ENCODE measurements at places on chromosomes 7 and 10.
A peak's percentile ranks its signal among the peaks of the same experiment; 100 is the strongest.

DNA sequence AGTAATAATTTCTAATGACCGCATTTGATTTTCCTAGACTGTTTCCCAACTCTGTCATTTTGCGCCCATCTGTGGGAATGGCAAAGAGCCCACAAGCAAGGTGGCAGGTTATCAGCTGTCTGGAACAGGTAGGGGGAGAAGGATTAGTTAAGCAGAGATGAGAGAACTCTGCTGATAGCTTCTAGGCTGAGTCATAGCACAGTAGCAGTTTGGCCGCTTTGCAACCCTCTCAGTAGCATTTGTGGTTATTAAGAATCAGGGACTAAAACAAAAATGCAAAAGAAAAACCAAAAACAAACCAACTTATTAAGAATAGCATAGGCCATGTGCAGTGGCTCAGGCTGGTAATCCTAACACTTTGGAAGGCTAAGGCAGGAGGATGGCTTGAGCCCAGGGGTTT is 602.7 kb upstream of the SORCS1 start:
- peak; percentile 3 for DNase-seq

- DNase-seq, result no peak
Measured at GRCh38 chr10:31792745-31793144, 135.9 kb downstream of the ARHGAP12 start.

DNA sequence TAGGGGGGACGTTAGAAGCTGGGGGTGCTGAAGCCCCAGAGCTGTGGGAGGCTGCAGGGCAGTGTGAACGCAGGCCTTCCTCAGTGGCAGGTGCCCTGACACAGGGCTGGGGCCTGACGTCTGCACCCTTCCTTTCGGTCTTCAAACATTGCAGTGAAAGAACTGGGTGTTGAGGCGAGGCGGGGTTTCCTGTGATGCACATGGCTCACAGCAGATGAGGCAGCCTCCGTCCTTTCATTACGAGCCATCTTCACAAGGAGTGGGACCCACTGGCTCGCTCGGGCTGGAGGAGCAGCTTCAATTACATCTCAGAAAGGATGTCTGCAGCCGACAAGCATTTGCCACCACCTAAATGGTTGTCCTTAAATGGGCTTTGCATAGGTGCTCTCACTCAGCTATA is 180.3 kb upstream of the SHH start:
- DNase-seq, result no peak

GRCh38 chr10:92747600-92747999 is 57.8 kb downstream of the HHEX start:
- no peak for DNase-seq

- no peak for DNase-seq
Measured at GRCh38 chr7:142896151-142896550, 10.6 kb upstream of the TRPV6 start.

GRCh38 chr10:80204677-80205476 is 460 bp downstream of the ANXA11 start:
- DNase-seq, result peak; percentile 37

GRCh38 chr7:2084781-2085505 is 147.8 kb downstream of the MAD1L1 start:
- no peak for DNase-seq

GRCh38 chr7:124688991-124689390 is 76.6 kb downstream of the GPR37 start:
- DNase-seq, result peak; percentile 81

- no peak for DNase-seq
Measured at GRCh38 chr7:20158684-20159083, 58.5 kb downstream of the MACC1 start.

DNA sequence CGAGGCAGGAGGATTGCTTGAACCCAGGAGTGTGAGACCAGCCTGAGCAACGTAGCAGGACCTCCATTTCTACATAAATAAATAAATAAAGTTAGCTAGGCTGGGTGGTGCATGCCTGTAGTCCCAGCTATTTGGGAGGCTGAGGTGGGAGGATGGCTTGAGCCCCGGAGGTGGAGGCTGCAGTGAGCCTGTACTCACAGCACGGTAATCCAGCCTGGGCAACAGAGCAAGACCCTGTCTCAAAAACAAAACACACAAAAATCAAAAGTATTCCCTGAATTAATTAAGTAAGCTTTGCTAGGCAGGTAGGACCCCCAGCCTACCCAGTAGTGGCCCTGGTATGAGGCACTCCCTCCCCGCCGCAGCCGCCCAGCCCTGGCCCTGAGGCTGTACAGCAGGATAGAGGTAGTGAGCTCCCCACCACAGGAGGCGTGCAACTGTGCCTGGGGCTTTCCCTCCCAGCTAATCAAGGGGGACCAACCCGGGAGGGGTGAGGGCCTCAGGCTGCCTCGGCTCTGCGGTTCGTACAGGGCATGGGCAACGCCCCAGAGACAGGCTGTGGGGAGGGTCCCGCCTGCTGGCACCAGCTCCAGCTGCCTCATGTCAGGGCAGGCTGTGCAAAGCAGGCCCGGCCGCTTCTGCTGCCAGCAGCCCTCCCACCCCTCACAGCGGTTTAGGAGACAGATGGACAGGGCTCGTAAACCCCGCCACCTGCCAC is 1.0 kb upstream of the CYP2W1 start:
- no peak for DNase-seq

GRCh38 chr10:8830048-8830447 is 775.6 kb downstream of the GATA3 start:
- no peak for DNase-seq

DNA sequence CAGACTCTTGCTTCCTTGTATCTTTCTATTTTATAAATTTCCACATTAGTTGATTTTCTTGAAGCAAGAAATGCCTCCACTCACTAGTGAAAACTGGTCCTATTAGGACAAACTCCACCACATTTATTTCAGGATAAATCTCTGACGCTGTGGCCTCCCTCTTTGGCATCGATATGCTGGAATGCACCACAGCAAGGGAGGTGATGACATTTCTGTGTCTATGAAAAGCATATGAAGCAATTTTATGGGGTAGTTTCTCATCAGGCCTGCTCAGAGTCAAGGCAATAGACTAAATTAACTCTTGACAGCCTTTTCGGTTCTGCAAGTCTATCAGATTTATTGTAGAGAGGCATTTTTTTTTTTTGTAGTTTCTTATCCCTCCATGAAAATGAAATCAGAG is 304.4 kb downstream of the ZEB1 start:
- DNase-seq, result no peak

GRCh38 chr7:7639421-7639820 is 1.1 kb upstream of the UMAD1 start:
- peak; percentile 6 for DNase-seq

- no peak for DNase-seq
Measured at GRCh38 chr10:109895848-109896247, 27.5 kb downstream of the XPNPEP1 start.

DNA sequence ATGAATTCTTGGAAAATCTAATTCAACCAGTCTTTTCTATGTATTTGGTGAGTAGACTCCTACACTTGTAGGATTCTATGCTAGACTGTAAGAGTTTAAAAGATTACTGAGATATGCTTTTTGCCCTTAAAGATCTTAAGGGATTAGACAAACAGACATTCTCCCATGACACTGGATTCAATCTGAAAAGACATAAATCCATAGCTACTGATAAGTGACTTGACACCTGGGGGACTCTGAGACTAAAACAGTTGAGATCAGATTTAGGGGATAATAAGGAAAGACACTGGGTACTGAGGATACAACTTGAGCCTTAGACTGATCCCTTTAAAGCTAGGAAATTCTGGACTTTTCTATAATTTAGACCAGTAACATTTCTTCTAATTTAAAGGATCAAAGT is 1233.4 kb downstream of the XPNPEP1 start:
- no peak for DNase-seq

DNA sequence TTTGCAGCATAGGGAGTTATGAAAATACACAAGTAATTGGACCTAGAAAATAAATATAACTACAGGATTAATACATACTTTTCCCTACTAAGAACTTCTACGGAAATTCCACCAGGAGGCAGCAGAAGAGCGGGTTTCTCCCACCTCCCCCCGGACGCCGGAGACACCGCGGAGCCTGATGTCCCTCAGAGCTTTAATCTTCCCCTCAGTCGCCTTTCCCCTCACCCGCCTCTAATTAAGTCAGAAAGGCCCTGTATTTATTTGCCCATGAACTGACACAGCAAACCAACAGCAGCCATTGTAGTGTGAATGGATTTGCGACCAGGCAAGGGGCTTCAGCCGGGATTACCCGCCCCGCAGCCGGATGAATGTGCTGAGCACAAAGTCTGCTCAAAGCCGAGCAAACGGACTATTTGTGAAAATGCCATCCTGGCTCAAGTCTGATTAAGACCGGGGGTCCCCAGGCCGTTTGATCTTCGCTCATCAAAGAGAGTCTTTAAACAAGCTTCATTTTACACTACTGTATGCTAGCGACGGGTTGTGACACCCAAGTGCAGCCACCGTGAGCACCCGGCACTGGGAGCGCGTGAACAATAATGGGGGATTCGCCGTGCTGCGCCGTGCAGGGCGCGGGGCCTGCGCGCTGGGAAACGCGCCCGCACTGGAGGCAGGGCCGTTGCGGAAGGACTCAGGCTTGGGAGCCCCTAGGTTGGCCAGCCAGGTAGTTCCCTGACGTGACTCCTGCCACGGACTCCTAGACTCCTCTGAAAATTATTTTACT is 5.6 kb upstream of the DKK1 start:
- DNase-seq, result peak; percentile 71

DNA sequence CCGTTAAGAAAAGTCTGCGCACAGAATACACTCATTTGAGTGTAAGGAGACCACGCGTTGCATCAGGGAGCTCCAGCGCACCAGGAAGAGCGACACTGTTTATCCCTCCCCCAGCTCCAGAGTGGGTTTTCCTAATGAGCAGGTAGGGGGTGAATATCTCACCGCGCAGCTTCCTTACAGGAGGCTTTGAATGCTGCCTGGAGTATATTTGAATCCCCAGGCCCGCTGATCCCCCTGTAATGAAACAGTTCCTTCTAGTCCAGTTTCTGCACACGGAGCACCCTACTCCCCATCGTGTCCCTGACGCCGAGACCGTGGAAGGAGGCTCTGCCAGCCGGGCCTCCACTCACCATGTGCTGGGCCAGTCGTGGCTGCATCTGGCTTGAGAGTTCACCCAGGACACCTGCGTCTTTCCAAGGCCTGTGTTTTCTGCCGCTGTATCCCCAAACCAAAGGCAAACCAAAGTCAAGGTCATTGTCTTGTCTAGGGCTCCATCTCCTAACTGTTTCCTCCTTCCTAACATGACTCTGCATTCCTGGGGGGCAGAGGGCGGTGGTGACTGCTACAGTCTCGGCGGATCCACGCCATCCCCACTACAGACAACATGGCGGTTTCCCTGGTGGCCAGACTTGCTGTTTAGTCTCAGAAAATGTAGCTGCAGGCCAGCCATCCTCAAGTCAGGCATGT is 167.8 kb downstream of the USP6NL start:
- DNase-seq, result no peak

DNA sequence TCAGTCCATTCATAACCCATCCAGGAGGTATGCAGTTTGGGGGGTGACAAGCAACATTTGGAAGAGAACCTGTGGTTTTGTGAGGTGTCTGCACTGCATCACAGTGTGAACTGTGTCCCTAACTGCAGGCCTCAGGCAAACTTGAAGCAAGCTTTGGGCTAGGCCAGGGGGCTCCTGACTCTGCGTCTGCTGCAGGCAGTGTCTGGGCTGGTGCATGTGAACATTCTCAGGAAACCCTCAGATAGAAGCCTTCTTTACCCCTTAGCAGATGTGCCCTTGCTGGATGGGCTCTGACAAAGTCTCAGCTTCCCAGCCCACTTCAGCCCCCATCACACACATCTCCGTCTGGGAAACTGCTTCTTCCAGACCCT is 61.0 kb downstream of the VIPR2 start:
- DNase-seq, result no peak

DNA sequence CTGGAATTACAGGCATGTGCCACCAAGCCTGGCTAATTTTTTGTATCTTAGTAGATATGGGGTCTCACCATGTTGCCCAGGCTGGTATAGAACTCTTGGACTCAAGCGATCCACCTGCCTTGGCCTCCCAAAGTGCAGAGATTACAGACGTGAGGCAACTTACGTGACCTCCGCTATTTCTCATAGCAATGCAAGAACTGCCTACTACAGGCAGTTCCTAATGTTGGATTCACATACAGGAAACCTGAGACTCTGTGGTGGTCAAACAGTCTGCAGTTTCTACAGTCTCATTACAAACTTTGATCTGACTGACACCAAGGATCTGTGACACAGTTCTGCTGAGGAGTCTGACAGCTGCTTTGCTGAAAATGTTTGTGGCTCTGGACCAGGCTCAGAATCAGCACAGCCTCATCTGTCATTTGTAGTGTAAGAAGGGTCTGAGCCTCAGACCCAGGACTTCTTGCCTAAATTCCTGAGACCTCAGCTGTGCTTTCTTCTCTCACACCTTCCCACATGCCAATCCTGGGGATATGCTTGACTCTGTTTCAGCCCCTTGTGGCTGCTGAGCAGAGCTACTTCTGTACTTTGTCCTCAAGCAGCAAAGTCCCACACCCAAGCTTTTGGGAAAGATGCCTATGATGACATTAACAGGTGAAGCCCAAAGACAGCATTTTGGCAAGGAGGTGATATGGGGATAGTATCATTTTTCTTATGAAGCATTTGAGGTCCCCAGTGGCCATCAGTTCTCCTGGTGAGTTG is 48.0 kb upstream of the CYP2C9 start:
- DNase-seq, result no peak

GRCh38 chr7:134925766-134926165 is 60.5 kb upstream of the AGBL3 start:
- DNase-seq, result peak; percentile 61

GRCh38 chr10:52314822-52315552 is 906 bp downstream of the DKK1 start:
- peak; percentile 62 for DNase-seq

GRCh38 chr10:78523453-78523852 is 489.8 kb downstream of the RPS24 start:
- DNase-seq, result no peak

GRCh38 chr7:91383905-91384274 is 119.7 kb downstream of the FZD1 start:
- DNase-seq, result no peak

GRCh38 chr7:26667514-26668133 is 196.8 kb downstream of the SKAP2 start:
- DNase-seq, result peak; percentile 94

GRCh38 chr10:77865580-77866324 is 60.8 kb downstream of the DLG5 start:
- DNase-seq, result no peak

DNA sequence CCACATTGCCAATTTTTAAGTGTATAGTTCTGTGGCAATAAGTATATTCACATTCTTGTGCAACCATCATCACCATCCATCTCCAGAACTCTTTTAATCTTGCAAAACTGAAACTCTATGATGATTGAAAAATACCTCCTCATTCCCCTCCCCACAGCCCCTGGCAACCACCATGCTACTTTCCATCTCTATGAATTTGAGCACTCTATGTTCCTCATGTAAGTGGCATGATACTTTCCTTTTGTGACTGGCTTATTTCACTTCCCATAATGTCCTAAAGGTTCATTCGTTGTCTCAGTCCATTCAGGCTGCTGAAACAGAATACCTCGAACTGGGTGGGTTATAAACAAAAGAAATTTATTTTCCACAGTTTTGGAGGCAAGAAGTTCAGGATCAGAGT is 23.4 kb upstream of the EGR2 start:
- DNase-seq, result no peak

GRCh38 chr7:91565499-91566401 is 301.5 kb downstream of the FZD1 start:
- peak; percentile 25 for DNase-seq

Data from fibroblast of lung (primary cell).